Adrenal gland (tissue), 19 donors: ENCODE measurements at places on chromosomes 16 and 17.

- DNase-seq = no peak
- no peak overlapping the region for H3K27ac ChIP-seq
- peaks cover 17% of the 10 kb centered on the region for H3K36me3 ChIP-seq
Observed at GRCh38 chr17:55321427-55322060, 56.8 kb downstream of the HLF start.

DNA sequence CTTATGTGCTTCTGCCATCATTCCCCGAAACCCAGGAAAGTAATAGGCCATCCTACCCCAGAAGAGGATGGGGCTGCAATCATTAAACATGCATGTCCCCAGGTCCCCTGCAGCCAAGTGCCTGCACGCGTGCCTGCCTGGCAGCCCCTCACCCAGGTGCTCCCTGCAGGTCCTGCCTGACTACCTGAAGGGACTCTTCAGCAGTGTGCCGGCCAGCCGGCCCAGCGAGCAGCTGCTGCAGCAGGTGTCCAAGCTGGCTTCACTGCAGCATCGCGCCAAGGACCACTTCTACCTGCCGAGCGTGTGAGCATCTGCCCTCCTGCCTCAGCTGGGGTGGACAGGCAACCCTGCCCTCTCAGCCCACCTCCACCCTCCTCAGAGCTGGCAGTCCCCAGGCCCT lies 16.2 kb upstream of the ALKBH5 start:
- no peak overlapping the region for H3K4me3 ChIP-seq
- H3K27ac ChIP-seq = no peak overlapping the region
- no peak for DNase-seq
- no peaks in the 10 kb centered on the region for H3K27me3 ChIP-seq
- H3K36me3 ChIP-seq = no peaks in the 10 kb centered on the region

DNA sequence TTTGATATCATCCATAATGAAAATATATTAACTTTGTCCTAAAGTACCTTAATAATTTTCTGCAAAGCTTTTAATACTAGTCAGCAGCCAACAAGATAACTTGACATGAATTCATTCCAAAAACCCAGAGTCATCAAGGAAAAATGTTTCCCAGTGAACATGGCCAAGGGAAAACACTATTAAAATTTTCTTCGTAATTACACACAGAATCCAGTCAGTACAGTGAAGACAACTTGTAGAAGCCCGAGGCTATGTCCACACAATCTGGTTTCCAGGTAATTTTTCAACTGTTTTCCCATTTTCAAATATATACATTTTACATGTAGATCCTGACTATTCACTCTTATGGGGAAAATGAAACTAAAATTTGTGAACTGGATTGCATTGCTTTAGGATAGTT lies 600.9 kb downstream of the CDH8 start:
- H3K4me1 ChIP-seq = no peaks in the 10 kb centered on the region
- DNase-seq = no peak
- no peaks in the 10 kb centered on the region for H3K36me3 ChIP-seq
- no peak overlapping the region for H3K4me3 ChIP-seq
- H3K27ac ChIP-seq = no peak overlapping the region

DNA sequence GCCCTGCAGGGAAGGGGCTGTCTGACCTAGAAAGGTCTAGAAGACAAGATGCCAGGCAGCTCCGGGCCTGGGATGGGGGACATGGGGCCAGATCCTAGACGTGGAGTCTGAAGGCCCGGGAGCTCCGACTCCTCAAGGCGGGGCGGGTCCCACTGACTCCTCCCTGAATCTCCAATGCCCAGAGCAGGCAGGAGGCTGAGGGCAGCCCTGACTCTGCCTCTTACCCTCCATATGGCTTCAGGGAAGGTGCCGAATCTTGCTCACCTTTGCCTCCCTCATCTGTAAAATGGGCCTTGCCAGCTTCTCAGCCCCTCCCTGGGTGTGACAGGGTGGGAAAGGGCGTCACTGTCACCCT lies 14.8 kb downstream of the VASN start:
- peaks cover 25% of the 10 kb centered on the region for H3K4me1 ChIP-seq
- H3K27ac ChIP-seq = peak overlapping the region; percentile 80
- H3K27me3 ChIP-seq = no peaks in the 10 kb centered on the region
- no peaks in the 10 kb centered on the region for H3K36me3 ChIP-seq
- DNase-seq = no peak
- no peak overlapping the region for H3K4me3 ChIP-seq

- H3K36me3 ChIP-seq = peaks cover 27% of the 10 kb centered on the region
- DNase-seq = no peak
- H3K27ac ChIP-seq = no peak overlapping the region
- no peaks in the 10 kb centered on the region for H3K4me1 ChIP-seq
- no peak overlapping the region for H3K4me3 ChIP-seq
- H3K27me3 ChIP-seq = no peaks in the 10 kb centered on the region
Observed at GRCh38 chr16:1650131-1650530, 27.9 kb upstream of the JPT2 start.

DNA sequence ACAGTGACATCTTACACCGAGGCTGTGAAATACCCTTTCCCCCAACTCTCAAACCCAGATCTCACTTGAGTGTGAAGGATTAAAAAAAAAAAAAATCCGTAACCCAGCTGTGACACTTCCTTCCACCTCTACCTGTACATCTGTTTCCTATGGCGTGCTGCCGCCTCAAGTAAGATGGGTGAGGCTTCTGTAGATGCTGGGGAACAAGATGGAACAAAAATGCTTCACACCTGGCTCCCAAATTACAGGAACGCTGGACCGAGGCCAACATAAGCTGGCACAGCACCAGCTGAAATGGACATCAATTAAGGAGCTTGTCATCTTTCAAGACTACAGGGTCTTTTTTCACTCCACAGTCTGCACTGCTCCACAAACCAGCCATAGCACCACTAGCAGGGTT lies 95.9 kb downstream of the HIC1 start:
- no peaks in the 10 kb centered on the region for H3K27me3 ChIP-seq
- no peak for DNase-seq
- no peak overlapping the region for H3K27ac ChIP-seq
- H3K36me3 ChIP-seq = no peaks in the 10 kb centered on the region
- H3K4me1 ChIP-seq = no peaks in the 10 kb centered on the region

DNA sequence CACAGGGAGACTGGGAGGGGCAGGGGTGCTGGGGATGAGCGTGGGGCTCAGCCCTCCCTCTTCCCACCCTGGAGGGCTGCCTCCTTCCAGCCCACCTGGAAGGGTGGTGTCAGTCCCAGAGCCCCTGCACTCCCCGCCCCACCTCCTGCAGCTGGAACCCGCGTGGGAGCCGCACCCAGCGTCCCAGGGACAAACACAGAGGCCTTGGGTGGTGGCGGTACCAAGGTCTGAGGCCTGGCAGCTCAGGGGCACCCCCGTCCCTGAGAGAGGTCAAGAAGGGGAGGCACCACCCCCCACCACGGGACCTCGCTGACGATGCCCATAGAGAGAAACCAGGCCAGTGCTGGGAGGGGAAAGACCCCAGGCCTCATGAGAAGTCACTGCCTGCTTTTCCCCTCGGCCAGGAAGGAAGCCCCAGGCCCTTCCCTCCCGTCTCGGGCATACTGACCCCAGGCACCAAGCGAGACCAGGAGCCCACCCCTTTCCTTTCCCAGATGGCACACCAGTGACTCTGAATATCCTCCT lies 4.1 kb downstream of the HS3ST6 start:
- no peaks in the 10 kb centered on the region for H3K36me3 ChIP-seq
- DNase-seq = no peak
- no peak overlapping the region for H3K27ac ChIP-seq
- no peaks in the 10 kb centered on the region for H3K4me1 ChIP-seq
- H3K27me3 ChIP-seq = peaks cover 26% of the 10 kb centered on the region

DNA sequence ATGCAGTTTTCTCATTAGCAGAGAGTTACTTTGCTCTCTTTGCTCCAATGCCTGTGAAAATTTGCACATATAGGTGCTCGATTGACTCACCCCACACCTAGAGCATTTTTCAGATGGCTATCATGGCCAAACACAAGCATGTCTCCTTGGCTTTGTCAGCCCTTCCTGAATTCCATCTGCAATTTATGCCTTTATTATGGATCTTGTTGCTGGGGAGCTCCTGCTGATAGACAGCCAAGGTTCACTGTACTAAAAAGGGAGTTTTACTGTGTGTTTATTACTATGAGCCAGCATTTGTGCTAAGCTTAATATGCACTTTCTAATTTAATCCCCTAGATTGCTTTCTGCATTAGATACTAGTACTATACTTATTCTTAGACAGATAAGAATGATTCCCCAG lies 93.3 kb downstream of the TOX3 start:
- H3K4me3 ChIP-seq = no peak overlapping the region
- no peaks in the 10 kb centered on the region for H3K27me3 ChIP-seq
- H3K36me3 ChIP-seq = no peaks in the 10 kb centered on the region
- H3K27ac ChIP-seq = no peak overlapping the region
- no peak for DNase-seq
- no peaks in the 10 kb centered on the region for H3K4me1 ChIP-seq

- no peak for DNase-seq
- H3K27ac ChIP-seq = no peak overlapping the region
- H3K4me3 ChIP-seq = no peak overlapping the region
Observed at GRCh38 chr17:50590946-50591737, 30.6 kb downstream of the CACNA1G start.

DNA sequence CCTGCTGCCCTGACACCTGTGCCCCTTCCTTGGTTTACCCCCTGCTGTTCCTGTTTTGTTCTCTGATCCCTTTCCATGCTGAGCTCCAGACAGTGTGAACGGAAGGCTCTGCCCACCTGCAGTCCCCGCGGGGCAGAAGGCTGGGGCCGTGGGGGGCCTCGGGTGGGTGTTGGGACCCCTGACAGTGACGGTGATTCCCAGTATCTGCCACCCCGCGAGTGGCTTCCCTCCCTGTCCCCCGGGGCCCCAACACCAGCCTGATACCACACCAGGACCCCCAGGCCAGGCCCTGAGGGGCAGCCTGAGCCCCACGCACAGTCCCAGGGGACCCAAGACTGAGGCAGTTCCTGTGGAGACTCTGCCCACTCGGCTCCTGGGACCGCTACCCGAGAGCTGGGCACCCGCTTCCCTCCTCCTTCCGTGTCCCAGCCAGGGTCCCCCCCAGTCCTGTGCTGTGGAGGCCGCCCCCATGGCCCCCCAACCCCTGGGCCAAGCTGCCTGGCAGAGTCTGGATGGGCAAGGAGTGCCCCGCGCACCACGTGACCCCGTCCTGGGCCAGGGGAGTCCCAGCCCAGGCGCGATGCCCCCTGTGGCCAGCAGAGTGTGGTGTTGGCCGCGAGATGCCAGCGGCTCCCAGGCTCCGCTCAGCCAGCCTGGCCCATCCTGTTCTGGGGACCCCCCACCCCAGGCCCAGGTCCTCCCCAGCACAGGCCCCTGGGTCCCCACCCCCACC lies 10.0 kb upstream of the C1QTNF8 start:
- H3K4me3 ChIP-seq = no peak overlapping the region
- H3K27me3 ChIP-seq = peaks cover 12% of the 10 kb centered on the region
- H3K36me3 ChIP-seq = no peaks in the 10 kb centered on the region
- no peak overlapping the region for H3K27ac ChIP-seq

- H3K4me1 ChIP-seq = no peaks in the 10 kb centered on the region
- H3K4me3 ChIP-seq = no peak overlapping the region
- no peak for DNase-seq
- H3K36me3 ChIP-seq = no peaks in the 10 kb centered on the region
- H3K27me3 ChIP-seq = peaks cover 12% of the 10 kb centered on the region
- no peak overlapping the region for H3K27ac ChIP-seq
Observed at GRCh38 chr17:70370816-70371215, 201.5 kb downstream of the KCNJ2 start.

- H3K4me3 ChIP-seq = no peak overlapping the region
- no peak for DNase-seq
- H3K4me1 ChIP-seq = no peaks in the 10 kb centered on the region
Observed at GRCh38 chr17:36060816-36061215, 3.3 kb upstream of the CCL18 start.

- DNase-seq = peak; percentile 49
- no peaks in the 10 kb centered on the region for H3K36me3 ChIP-seq
- H3K4me3 ChIP-seq = no peak overlapping the region
- no peaks in the 10 kb centered on the region for H3K27me3 ChIP-seq
Observed at GRCh38 chr16:46731691-46732555, 16.2 kb downstream of the MYLK3 start.

DNA sequence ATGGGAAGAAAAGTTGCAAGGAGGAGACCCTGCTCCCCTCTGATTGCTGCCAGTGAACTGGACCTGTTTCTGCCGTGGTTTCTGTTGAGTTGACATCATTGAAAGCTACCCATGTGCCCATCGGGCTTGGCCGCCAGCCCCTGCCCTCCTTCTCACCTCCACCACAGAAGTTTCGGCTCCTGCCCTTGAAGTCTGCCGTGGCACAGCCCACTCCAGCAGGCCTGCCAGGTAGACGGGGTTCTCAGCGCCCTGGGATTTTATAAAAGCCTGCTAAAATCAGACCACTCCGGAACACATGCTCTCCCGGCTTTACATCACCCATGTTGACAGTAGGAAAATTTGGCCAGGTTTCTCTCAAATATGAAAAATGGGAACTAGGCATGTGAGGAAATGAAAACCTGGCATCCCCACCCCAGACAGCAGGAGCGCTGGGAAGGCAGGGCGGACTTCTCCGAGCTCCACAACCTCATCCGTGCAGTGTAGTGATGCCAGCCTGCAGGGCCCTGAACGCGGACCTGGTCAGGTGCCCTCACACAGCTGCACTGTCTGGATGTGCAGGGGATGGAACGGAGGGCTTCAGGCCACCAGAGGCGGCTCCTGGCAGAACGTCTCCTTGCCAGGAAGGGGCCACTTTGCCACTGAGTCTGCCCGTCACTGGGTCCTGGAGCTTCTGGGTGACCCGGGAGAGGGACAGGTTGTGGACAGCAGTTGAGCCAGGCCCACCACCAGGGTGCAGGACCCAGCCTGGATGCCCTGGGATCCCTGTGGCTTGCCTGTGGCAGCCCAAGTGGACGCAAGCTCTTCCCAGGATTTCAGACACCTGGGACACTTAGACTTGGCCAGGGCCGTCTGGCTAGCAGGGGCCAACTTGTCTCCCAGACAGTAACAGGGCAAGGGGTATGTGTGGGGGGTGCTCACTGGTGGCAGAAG lies 6.9 kb upstream of the GSE1 start:
- H3K4me3 ChIP-seq = no peak overlapping the region
- no peaks in the 10 kb centered on the region for H3K36me3 ChIP-seq
- no peaks in the 10 kb centered on the region for H3K27me3 ChIP-seq
- no peak for DNase-seq
- no peak overlapping the region for H3K27ac ChIP-seq

GRCh38 chr16:74026373-74027281 lies 270.0 kb upstream of the PSMD7 start:
- no peak for DNase-seq
- H3K27me3 ChIP-seq = no peaks in the 10 kb centered on the region
- no peaks in the 10 kb centered on the region for H3K4me1 ChIP-seq
- no peak overlapping the region for H3K4me3 ChIP-seq
- no peak overlapping the region for H3K27ac ChIP-seq

- no peak for DNase-seq
- no peak overlapping the region for H3K4me3 ChIP-seq
- no peaks in the 10 kb centered on the region for H3K4me1 ChIP-seq
- no peak overlapping the region for H3K27ac ChIP-seq
- no peaks in the 10 kb centered on the region for H3K27me3 ChIP-seq
- H3K36me3 ChIP-seq = no peaks in the 10 kb centered on the region
Observed at GRCh38 chr16:58584831-58585505, 44.7 kb downstream of the CNOT1 start.

GRCh38 chr17:13395862-13396261 lies 205.9 kb downstream of the HS3ST3A1 start:
- H3K36me3 ChIP-seq = no peaks in the 10 kb centered on the region
- no peak overlapping the region for H3K4me3 ChIP-seq
- H3K4me1 ChIP-seq = no peaks in the 10 kb centered on the region
- no peaks in the 10 kb centered on the region for H3K27me3 ChIP-seq
- DNase-seq = no peak
